ENCODE measurements at places on chromosomes 3 and 15. TPM values are rescaled to one million over a fixed set of nuclear protein-coding genes. Genes with fewer than 3 reads are reported as not detected.
A peak's percentile ranks its signal among the peaks of the same experiment; 100 is the strongest.

The PLA1A gene
- total RNA-seq, result not detected

DNA sequence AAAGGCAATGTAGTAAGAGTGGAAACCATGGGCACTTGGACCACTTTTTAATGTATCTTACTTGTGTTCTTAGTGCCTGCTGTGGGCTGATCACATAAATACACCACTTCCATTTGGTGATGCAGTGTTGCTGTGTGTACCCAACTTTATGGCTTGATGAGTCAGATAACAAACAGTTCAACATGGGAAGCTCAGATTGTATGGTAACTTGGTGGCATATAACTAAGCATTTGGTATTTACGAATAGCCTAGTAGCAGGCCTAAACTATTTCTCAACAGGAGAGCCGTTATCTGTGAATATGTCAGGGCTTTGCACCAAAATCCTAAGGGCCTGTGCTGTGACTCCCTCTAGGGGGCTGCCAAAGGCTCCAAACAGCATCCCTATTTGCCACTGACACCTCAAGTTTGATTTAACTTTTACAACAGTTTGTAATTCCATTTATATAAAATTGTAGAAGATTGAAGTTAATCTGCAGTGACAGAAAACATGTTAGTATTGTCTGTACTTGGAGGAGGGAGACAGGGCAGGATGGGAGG, 640.4 kb upstream of the CADM2 start:
- peak; percentile 57 for DNase-seq

DNA sequence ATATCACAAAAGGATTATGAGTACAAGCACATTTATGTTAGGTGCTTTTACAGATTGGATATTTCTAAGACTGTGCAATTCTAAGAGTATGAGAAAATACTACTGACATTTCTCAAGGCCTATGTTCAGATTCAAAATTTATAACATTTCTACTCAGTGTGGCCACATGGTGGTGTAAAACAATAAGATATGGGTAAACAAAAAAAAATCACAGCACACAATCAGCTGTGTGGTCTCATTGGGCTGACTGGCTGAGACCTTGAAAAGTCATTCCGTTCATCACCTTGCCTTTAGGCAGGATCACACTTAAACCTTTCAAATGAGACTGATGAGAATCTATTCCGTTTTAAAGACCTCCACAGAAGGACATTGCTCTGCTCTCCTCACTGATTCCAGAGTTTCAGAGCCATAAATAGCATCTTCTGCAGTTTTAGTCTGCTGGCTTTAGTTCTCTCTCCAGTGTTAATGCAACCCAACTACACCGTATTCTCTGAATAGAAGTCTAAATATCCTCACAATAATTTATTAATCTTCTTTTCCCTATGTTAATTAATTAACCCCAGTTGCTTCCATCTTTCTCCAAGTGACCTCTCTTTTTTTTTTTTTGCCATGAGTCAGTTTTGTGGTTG, 158.2 kb downstream of the SPATA16 start:
- DNase-seq, result peak; percentile 29

GRCh38 chr3:156349111-156349510, 205.8 kb downstream of the SSR3 start:
- DNase-seq, result no peak

The RFTN1 gene
- total RNA-seq, result 7.2 TPM

DNA sequence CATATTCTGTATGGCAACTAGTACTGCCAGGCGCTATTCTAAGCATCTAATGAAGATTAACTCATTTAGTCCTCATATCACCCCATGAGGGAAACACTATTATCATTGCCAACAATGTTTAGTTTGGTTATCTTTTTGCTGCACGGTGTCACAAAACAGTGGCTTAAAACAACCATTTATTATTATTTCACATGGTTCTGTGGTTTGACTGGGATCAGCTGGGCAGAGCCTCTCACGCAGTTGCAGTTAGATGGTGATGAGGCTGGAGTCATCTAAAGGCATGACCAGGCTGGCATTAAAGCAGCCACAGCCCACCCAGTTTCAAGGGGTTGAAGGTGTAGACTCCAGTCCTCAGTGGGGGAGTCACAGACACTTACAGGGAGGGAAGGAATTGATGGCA, 32.8 kb upstream of the RASA2 start:
- no peak for DNase-seq

The PGBD4 gene
- total RNA-seq, result 0.66 TPM

GRCh38 chr3:67064105-67064504, 66.0 kb downstream of the KBTBD8 start:
- DNase-seq, result no peak
